CD4-positive, alpha-beta T cell (primary cell): ENCODE measurements at places on chromosomes 3 and 15. TPM values are rescaled to one million over a fixed set of nuclear protein-coding genes. Genes with fewer than 3 reads are reported as not detected.
A peak's percentile ranks its signal among the peaks of the same experiment; 100 is the strongest.

GRCh38 chr15:22263738-22264137 lies 183.4 kb downstream of the OR4M2 start:
- peak overlapping the region; percentile 6 for H3K27ac ChIP-seq
- H3K36me3 ChIP-seq: no peaks in the 10 kb centered on the region
- peaks cover 3% of the 10 kb centered on the region for H3K27me3 ChIP-seq
- peaks cover 54% of the 10 kb centered on the region for H3K4me1 ChIP-seq

GRCh38 chr15:60858511-60859070 lies 370.5 kb downstream of the RORA start:
- no peak for DNase-seq
- no peaks in the 10 kb centered on the region for H3K4me1 ChIP-seq
- H3K36me3 ChIP-seq: no peaks in the 10 kb centered on the region

- DNase-seq: no peak
- H3K4me1 ChIP-seq: no peaks in the 10 kb centered on the region
- H3K27ac ChIP-seq: no peak overlapping the region
- H3K4me3 ChIP-seq: no peak overlapping the region
These were observed 979.0 kb downstream of the TUSC7 start for GRCh38 chr3:117688583-117688982.

DNA sequence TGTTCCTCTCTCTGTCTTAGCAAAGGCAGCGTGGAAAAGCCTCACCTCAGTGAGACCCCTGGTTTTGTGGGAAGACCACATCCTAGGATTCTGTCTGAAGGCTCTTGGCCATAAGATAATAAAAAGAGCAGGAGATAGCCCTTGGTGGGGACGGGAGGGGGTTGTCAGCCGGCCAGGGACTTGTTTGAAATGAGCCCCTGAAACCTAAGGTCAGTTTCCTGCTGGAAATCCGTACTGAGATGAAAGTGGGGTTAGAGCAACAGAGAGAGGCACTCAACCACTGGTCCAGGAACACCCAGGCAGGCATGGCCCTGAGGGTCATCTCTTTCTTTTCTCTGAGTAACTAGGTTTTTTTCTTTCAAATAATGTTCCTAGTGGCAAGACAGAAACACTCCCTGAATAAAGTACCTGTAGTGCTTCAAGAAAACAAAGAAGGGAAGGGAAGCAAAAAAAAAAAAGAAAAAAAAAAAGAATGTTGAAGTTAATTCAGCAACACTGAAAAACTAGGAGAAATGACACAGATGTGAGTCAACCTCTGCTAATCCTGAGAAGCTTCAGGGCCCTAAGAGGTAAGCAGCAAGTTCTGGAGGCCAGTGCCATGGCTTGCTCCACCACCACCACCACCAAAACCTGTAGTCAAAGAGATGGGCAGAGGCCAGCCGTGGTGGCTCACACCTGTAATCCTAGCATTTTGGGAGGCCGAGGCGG lies 3.2 kb downstream of the ITGB5 start:
- H3K4me1 ChIP-seq: peaks cover 16% of the 10 kb centered on the region
- H3K4me3 ChIP-seq: no peak overlapping the region
- DNase-seq: no peak
- no peak overlapping the region for H3K27ac ChIP-seq

DNA sequence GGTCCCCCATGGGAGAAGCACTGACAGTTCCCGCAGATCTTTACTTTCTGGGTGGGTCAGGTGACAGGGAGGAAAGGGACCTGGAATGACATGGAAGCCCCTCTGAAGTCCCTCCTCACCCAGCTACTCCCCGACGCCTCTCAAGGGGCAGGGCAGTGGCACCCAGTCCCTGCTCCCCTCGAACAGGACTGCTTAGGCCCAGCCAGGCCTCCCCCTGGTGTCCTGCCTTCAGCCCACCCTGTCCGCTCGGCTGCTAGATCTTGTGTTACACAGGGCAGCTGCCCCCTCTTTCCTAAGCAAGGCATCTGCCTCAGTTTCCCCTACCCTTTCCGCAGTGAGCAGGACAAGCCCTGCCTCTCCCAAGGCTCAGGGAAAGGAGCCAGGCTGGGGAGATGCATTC lies 226.5 kb downstream of the XXYLT1 start:
- H3K36me3 ChIP-seq: no peaks in the 10 kb centered on the region
- no peak overlapping the region for H3K27ac ChIP-seq
- H3K27me3 ChIP-seq: no peaks in the 10 kb centered on the region

The TEX264 gene
- total RNA-seq: 25.9 TPM

The CASR gene
- 0.03 TPM for total RNA-seq
